ENCODE measurements at places on chromosomes 11 and 22.

GRCh38 chr11:100203789-100204188 is 483.3 kb upstream of the ARHGAP42 start:
- DNase-seq = no peak

DNA sequence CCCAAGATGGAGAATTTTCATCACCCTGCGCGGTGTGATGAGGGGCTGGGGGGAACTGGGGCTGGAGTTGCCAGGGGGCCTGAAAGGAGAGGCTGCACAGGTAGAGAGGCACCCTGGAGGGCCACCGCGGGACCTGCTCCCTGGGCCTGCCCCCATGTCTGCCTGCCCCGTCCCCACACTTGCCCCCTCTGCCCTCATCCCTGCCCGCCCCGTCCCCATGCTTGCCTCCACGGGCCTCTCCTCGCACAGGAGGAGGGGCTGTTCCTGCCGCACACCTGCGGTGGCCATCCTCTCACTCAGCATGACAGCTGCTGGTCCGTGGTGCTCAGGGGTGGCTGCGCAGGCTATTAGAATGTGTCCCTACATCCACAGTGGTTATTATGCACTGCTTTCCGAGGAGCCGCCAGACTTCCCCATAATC is 43.5 kb downstream of the LINC01488 start:
- DNase-seq = no peak

DNA sequence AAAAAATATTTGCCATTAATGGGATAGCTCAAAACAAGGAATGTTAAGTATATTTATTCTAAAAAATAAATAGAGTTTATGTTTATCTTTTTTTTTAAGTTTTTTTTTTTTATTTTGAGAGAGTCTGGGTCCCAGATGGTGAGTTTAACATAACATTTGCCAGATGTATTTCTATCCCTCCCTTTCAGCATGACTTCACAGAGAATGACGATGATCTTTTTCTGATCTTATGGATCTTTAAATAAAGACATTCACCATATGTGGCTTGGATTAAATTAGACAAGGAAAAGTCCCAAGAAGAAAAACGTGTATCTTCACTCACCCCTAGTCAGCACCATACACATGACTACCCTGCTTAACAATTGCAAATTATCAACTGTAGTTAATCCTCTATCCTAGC is 839.8 kb upstream of the CNTN5 start:
- no peak for DNase-seq

- DNase-seq = no peak
These were observed 9.0 kb downstream of the OR6M1 start for GRCh38 chr11:123797114-123797513.

- DNase-seq = no peak
These were observed 177.6 kb downstream of the IGLL1 start for GRCh38 chr22:23402275-23403151.

- DNase-seq = no peak
These were observed 21.2 kb downstream of the TBRG1 start for GRCh38 chr11:124643605-124644425.

- no peak for DNase-seq
These were observed 68.3 kb downstream of the DDIAS start for GRCh38 chr11:82969811-82970210.
